ENCODE measurements at places on chromosomes 6 and 20.

DNA sequence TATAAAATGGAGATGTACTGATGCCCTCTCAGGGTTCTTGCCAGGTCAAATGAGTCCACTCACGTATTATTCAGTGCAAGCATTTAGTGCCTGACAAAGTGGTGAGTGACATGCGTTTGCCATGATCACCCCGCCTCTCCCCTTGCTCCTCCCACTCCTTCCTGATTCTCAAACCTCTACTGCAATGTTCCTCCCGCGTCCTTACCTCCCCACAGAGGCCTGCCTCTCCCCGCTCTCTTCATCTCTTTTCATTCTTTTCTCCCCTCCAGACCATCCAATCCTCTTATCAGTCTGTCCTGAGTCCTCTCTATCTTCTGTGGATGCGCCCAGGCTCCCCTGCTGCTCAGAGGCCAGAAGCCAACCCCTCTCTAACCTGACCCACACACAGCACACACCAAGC, 40.7 kb downstream of the KCNK5 start:
- DNase-seq, result no peak

DNA sequence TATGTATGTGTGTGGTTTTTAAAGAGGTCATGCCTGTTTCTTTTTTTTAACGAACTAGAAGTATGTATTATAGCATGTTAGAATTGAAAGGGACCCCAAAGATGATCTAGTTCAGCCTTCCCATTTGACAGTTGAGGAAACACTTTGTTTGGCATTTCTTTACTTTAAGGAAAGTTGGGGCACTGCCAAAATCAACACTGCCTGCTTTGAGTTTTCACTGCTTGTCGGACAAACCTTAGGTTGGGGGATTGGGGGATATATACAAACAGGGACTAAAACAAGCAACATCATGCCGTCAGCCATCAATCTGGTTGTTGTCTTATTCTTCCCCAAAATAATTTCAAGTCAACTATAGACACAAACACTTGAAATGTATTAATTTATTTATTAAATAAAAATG, 14.1 kb upstream of the CALHM6 start:
- no peak for DNase-seq

GRCh38 chr6:156427345-156427744, 349.8 kb upstream of the ARID1B start:
- DNase-seq, result no peak

- no peak for DNase-seq
Measured at GRCh38 chr20:1810926-1811620, 84.1 kb upstream of the SIRPA start.

DNA sequence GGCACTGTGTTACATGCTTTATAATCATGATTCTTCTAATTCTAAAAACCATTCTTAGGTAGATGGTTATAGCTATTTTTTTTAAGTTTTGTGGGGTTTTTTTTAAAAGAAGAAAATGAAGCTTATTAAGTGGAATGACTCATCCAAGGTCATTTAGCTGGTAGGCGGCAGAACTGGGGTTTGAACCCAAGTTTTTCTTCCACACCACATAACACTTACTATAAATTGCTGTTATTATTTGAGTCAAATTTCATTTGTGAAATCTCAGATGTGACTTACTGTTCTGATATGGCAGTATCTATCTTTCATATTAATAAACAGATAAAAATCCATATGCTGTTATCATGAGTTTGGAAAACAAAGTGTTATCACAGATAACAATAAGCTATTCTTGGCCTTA, 10.4 kb upstream of the COL10A1 start:
- no peak for DNase-seq

DNA sequence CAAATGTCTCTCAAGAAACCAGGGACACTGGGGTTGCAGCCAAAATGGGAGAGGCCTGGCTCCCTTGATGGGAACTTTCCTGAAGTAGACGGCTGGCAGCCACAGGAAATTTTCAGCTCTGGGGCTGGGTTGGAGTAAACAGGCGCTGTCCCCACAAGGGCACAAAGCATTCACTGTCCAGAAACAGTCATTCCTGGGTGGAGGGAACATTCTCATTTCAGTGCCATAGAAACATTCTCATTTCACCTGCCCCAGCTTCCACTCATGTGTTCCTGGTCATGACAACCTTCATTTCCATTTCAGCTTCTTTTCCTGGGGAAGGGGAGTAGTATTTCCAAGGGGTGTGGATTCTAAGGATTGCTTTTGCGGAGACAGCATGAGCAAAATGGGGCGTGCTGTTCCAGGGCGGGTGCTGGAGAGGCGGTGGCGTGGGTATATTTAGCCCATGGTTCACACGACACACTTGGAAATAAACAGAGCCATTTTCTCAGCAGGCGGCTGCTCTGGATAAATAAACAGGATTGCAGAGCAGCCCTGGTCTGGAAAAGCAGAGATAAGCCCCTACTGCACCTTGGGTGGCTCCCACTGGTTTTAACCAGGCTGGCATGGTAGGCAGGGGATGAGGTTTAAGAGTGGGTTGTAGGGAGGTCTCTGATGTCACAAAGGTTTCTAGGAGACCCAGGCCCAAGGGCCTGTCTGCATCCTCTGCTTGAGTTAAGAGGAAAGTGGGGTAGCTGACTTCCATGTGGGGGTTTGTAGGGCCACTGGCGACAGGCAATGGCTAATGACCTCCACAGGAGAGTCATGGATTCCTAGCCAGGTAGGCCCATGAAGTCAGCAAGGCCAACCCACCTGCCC, 32.9 kb downstream of the COX4I2 start:
- no peak for DNase-seq

GRCh38 chr20:41110930-41111577, 26.3 kb upstream of the PLCG1 start:
- no peak for DNase-seq

GRCh38 chr6:30260036-30260504, 46.9 kb upstream of the TRIM26 start:
- DNase-seq, result no peak

Data from NCI-H2171 (cell line).